A549 treated with CORT108297 at 1 μM for 4 hours (cell line): ENCODE measurements at places on chromosomes 5 and 9. TPM values are rescaled to one million over a fixed set of nuclear protein-coding genes. Genes with fewer than 3 reads are reported as not detected.

The CD72 gene
- 0.06 to 0.18 TPM (median 0.12 TPM) in 4 of 5 replicates, not detected in the other for total RNA-seq

The POU5F2 gene
- 0.01 TPM in 1 of 5 replicates, not detected in the others for total RNA-seq

The ZDHHC11 gene
- total RNA-seq = 14.5 to 21.3 TPM (median 17.1 TPM) in 5 replicates

The CDX1 gene
- not detected in 5 replicates for total RNA-seq

The FST gene
- 5.7 to 10.0 TPM (median 8.0 TPM) in 5 replicates for total RNA-seq

The SHOC1 gene
- total RNA-seq = not detected in 5 replicates

The SHB gene
- 33.9 to 53.8 TPM (median 47.8 TPM) in 5 replicates for total RNA-seq

The PTTG1 gene
- total RNA-seq = 199 to 299 TPM (median 208 TPM) in 5 replicates

The GPR151 gene
- total RNA-seq = not detected in 5 replicates

The FAM200C gene
- 1.9 to 2.6 TPM (median 2.4 TPM) in 5 replicates for total RNA-seq

The ARHGEF37 gene
- 0.72 to 1.2 TPM (median 0.87 TPM) in 5 replicates for total RNA-seq

The IL5 gene
- total RNA-seq = not detected in 5 replicates
